ENCODE measurements at places on chromosomes 4 and X.
A peak's percentile ranks its signal among the peaks of the same experiment; 100 is the strongest.

- no peak overlapping the region for H3K4me3 ChIP-seq
- H3K27ac ChIP-seq = no peak overlapping the region
- H3K27me3 ChIP-seq = no peaks in the 10 kb centered on the region
These were observed 417.3 kb downstream of the SPRY1 start for GRCh38 chr4:123813901-123814300.

DNA sequence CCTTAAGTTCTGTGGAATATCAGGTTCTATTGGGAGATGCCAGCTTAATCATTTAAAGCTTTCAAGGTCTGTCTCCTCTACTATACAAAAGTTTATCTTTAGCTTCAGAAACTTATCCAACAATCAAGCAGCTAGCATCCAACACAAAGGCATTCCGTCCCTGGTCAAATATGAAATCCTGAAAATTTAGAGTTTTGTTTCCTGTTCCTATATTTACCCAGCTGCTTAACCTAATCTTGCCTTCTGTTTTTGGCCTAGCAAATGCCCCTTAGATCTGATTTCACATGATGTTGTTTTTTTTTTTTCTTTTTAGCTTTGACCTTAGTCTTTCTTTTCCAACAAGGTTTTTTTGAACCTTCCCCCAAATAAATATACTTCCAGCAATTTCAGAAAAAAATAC lies 33.8 kb downstream of the FAM13A start:
- H3K4me1 ChIP-seq = no peaks in the 10 kb centered on the region
- peaks cover 2% of the 10 kb centered on the region for H3K27me3 ChIP-seq
- H3K36me3 ChIP-seq = no peaks in the 10 kb centered on the region
- H3K27ac ChIP-seq = no peak overlapping the region
- DNase-seq = no peak

- peak overlapping the region; percentile 78 for H3K4me3 ChIP-seq
- no peak overlapping the region for H3K27ac ChIP-seq
- peaks cover 18% of the 10 kb centered on the region for H3K4me1 ChIP-seq
- no peak for DNase-seq
- H3K36me3 ChIP-seq = peaks cover 9% of the 10 kb centered on the region
These were observed 12.1 kb downstream of the PPP2R3B start for GRCh38 chrX:374596-374995.

- H3K27ac ChIP-seq = peak overlapping the region; percentile 91
- H3K4me3 ChIP-seq = no peak overlapping the region
- peak; percentile 36 for DNase-seq
- H3K27me3 ChIP-seq = peaks cover 14% of the 10 kb centered on the region
These were observed 25.9 kb upstream of the FAM241A start for GRCh38 chr4:112119353-112119783.

DNA sequence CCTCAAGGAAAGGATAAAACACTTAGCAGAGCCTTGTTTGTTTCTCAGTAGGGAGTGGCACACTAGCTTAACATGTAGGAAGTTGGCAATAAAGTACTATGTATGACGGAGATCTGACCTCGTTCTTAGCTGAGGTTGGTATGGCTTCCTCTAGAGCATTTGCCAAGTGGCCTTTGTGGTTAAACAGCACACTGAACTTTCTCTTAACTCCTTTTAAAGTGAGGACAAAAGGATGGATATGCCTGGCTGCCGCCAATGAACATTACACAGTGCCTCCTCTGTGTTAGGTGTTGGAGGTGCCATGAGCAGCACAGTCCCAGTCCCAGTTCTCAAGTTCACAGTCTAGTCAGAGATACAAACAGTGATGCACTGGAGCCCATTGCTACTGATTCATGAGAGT lies 54.4 kb downstream of the VGLL1 start:
- no peaks in the 10 kb centered on the region for H3K36me3 ChIP-seq
- DNase-seq = no peak
- H3K27ac ChIP-seq = peak overlapping the region; percentile 88
- H3K4me3 ChIP-seq = peak overlapping the region; percentile 30

DNA sequence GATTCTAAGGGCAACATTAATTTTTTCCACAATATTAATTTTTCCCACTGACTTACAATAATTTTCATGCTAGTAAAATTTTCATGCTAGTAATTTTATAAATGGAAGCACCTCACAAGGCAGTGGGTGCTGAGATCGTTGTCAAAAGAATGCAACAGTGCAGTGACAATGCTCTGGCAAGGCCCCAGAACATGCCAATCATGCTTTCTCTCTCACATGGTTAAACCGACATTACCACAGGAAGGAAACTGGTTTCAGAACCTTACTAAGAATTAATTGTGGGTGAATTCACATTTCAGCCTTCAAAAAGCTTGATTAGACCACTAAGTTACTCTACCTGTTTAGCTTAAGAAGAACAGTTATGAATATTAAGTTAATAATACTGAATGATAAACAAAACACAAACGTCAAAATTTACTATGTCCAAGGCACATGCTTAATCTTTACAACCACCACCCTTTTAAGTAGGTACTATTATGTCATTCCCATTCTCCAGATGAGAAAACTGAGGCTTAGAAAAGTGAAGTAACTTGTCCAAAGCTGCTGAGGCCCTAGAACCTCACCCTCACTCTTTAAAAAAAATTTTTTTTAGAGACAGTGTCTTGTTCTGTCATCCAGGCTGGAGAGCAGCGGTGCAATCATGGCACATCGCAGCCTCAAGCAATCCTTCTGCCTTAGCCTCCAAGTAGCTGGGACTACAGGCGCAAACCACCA lies 10.0 kb upstream of the OPHN1 start:
- DNase-seq = peak; percentile 9
- H3K27me3 ChIP-seq = peaks cover 16% of the 10 kb centered on the region
- no peak overlapping the region for H3K27ac ChIP-seq
- no peaks in the 10 kb centered on the region for H3K36me3 ChIP-seq
- H3K4me1 ChIP-seq = peaks cover 8% of the 10 kb centered on the region

DNA sequence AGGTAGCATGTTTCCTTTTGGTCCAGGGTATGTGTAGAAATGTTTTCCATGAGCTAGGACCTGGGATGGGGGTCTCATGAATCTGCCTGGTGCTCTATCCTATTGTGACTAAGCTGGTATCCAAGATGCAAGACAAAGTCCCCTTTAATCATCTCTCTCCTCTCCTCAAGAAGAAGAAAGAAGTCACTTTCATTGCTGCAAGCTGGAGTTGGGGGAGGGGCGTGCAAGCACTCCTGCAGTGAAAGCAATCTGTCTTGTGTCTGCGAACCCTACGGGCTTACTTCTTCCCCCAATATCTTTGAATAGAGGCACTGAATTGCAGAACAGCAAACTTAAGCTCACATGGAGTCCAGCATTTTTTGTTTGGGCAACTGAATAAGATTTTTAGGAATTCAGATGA lies 27.2 kb upstream of the GRPR start:
- no peak for DNase-seq
- H3K36me3 ChIP-seq = no peaks in the 10 kb centered on the region
- no peak overlapping the region for H3K27ac ChIP-seq
- no peaks in the 10 kb centered on the region for H3K4me1 ChIP-seq

GRCh38 chrX:148459343-148459742 lies 41.1 kb upstream of the AFF2 start:
- H3K27me3 ChIP-seq = no peaks in the 10 kb centered on the region
- H3K27ac ChIP-seq = no peak overlapping the region
- peaks cover 2% of the 10 kb centered on the region for H3K4me1 ChIP-seq
- no peak for DNase-seq
- H3K4me3 ChIP-seq = no peak overlapping the region

GRCh38 chr4:99808260-99808857 lies 8.3 kb upstream of the DAPP1 start:
- no peak overlapping the region for H3K4me3 ChIP-seq
- H3K4me1 ChIP-seq = peaks cover 24% of the 10 kb centered on the region
- peak; percentile 61 for DNase-seq

DNA sequence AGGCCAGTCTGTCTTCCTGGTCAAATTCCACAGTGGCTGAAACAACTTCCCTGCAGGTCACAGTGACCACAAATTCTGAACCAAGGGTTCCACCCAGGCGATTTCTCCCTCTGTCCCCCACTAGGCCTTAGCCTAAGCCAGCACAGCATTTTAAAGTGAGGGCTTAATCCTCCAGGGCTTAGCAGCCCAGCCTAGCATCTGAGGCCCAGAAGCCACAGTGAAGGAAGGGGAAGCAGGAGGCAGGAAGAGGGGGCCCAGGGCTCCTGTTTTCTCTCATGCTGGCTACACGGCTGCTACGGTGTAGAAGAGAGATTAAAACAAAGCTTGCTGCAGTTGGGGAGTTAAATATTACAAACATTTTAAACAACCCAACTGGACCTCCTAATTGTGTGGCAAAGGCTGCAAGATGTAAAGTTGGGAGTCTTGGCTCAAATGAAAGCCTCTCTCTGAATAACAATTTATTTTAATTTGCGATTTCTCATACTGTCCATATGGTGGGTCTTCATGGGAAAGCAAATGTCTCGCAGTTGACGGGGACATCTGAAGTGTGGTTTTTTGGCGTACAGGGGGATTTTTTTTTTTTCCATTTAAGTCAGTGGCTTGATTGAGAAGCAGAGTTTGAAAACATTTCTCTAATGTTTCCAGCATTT lies 170.8 kb upstream of the RAI2 start:
- no peak for DNase-seq
- no peak overlapping the region for H3K4me3 ChIP-seq
- H3K36me3 ChIP-seq = no peaks in the 10 kb centered on the region
- no peaks in the 10 kb centered on the region for H3K27me3 ChIP-seq
- H3K27ac ChIP-seq = no peak overlapping the region

- H3K4me1 ChIP-seq = no peaks in the 10 kb centered on the region
- H3K27me3 ChIP-seq = no peaks in the 10 kb centered on the region
- H3K4me3 ChIP-seq = no peak overlapping the region
These were observed 562.4 kb downstream of the TLL1 start for GRCh38 chr4:166435449-166435848.

- peak overlapping the region; percentile 42 for H3K27ac ChIP-seq
- H3K27me3 ChIP-seq = no peaks in the 10 kb centered on the region
- H3K4me1 ChIP-seq = peaks cover 6% of the 10 kb centered on the region
- no peak for DNase-seq
These were observed 6.1 kb upstream of the USP11 start for GRCh38 chrX:47226531-47227333.

DNA sequence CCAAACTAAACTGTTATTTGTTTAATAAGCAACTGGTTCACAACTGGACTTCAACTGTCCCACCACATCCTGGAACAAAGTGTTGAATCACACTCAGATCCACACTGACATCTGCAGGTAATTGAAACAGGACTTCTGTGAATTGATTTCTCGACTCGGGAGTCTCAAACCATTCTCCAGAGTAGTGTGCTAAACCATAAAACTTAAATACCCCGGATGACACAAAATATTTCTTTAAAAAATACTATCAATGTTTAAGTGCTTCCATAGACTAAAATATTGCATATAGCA lies 95.4 kb upstream of the PLAC1 start:
- H3K27ac ChIP-seq = no peak overlapping the region
- no peak overlapping the region for H3K4me3 ChIP-seq
- no peaks in the 10 kb centered on the region for H3K4me1 ChIP-seq
- DNase-seq = no peak

- DNase-seq = no peak
- H3K4me1 ChIP-seq = peaks cover 3% of the 10 kb centered on the region
- no peak overlapping the region for H3K27ac ChIP-seq
- H3K36me3 ChIP-seq = no peaks in the 10 kb centered on the region
- no peaks in the 10 kb centered on the region for H3K27me3 ChIP-seq
These were observed 21.9 kb downstream of the AP1AR start for GRCh38 chr4:112253382-112254000.

DNA sequence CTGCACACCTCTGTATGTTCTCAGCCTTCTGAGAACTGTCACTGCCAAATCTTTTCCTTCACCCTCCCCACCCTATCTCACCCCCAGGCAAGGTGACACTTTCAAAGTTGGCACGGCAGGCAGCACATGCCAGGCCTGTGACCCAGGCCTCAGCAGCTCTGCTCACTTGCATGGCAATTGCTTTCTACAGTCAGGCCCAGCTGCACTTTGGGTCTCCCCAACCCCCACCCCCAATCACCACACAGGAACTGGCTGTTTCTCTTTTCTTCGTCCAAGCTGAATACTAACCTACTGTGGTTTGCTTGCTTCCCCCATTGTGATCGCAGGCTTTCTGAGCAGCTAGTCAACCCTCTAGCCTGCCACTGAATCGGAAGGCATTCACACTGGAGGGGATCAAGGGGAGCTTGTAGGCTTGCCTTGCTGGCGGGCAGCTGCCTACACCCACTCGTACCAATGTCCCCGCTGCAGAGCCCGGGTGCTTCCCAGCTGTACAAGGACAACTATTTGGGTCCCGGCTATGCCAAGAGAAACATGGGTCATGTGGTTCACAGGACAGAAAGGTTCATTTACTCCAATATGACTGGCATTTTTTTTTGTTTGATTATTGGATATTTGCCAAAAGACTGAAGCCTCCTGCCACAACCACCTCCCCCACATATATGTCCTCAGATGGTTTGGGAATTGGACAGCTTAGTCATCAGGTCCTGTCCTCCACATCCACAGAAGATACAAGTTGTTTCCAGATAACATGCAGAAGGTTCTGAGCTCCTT lies 28.1 kb downstream of the SLC25A43 start:
- H3K27me3 ChIP-seq = no peaks in the 10 kb centered on the region
- H3K36me3 ChIP-seq = peaks cover 4% of the 10 kb centered on the region
- H3K4me3 ChIP-seq = no peak overlapping the region
- H3K27ac ChIP-seq = no peak overlapping the region
- no peak for DNase-seq
- peaks cover 9% of the 10 kb centered on the region for H3K4me1 ChIP-seq

GRCh38 chr4:118326585-118326984 lies 26.2 kb downstream of the PRSS12 start:
- DNase-seq = no peak
- no peak overlapping the region for H3K27ac ChIP-seq
- no peaks in the 10 kb centered on the region for H3K4me1 ChIP-seq
- no peak overlapping the region for H3K4me3 ChIP-seq
- H3K36me3 ChIP-seq = no peaks in the 10 kb centered on the region

GRCh38 chr4:52655506-52655905 lies 3.6 kb downstream of the USP46 start:
- peaks cover 7% of the 10 kb centered on the region for H3K27me3 ChIP-seq
- H3K36me3 ChIP-seq = peaks cover 7% of the 10 kb centered on the region
- H3K27ac ChIP-seq = no peak overlapping the region
- no peak overlapping the region for H3K4me3 ChIP-seq
- H3K4me1 ChIP-seq = peaks cover 15% of the 10 kb centered on the region

GRCh38 chr4:38242822-38243387 lies 282.7 kb downstream of the PTTG2 start:
- DNase-seq = peak; percentile 11
- no peak overlapping the region for H3K4me3 ChIP-seq
- peaks cover 8% of the 10 kb centered on the region for H3K27me3 ChIP-seq
- no peak overlapping the region for H3K27ac ChIP-seq
- H3K36me3 ChIP-seq = no peaks in the 10 kb centered on the region

DNA sequence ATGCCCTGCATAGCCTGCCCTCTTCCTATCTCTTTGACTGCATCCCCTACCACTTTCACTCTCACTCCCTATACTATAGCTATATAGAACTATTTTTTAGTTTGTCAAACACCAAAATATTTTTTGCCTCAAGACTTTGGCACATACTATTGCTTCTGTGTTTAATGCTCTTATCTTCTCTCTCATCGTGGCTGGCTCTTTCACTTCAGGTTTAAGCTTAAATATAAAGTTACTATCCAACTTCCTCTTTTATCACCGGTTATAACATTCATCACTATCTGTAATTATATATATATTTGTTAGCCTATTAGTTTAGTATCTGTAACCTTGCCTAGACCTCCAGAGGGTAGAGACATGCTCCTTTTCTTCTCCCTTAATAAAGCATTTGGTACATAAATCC lies 11.5 kb upstream of the HMGB2 start:
- peaks cover 4% of the 10 kb centered on the region for H3K27me3 ChIP-seq
- H3K4me3 ChIP-seq = no peak overlapping the region
- H3K36me3 ChIP-seq = no peaks in the 10 kb centered on the region
- peaks cover 9% of the 10 kb centered on the region for H3K4me1 ChIP-seq

- no peak for DNase-seq
- H3K4me3 ChIP-seq = no peak overlapping the region
- no peaks in the 10 kb centered on the region for H3K4me1 ChIP-seq
- peaks cover 33% of the 10 kb centered on the region for H3K27me3 ChIP-seq
- no peaks in the 10 kb centered on the region for H3K36me3 ChIP-seq
These were observed 6.5 kb downstream of the RNF150 start for GRCh38 chr4:141126769-141127168.
